ENCODE measurements at places on chromosomes 7 and 10.

- DNase-seq: no peak
These were observed 4.2 kb downstream of the HTRA1 start for GRCh38 chr10:122465401-122466040.

DNA sequence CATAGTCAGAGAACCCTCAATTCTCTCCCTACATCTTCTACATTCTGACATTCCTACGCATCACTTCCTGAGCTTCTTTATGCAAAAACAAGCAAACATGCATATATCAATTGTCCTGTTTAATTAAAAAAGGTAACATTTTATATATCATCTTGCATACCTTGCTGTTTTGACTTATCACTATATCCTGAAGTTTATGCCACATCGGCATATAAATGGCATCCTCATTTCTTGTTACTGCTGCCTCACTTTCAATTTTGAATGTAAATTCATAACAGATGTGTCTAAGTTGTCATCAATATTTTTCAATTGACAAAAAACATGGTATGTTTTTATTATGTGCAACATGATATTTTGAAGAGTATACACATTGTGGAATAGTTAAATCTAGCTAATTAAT is 377.3 kb upstream of the STEAP1 start:
- no peak for DNase-seq

- DNase-seq: no peak
These were observed 7.1 kb upstream of the WDR86 start for GRCh38 chr7:151416941-151417315.

DNA sequence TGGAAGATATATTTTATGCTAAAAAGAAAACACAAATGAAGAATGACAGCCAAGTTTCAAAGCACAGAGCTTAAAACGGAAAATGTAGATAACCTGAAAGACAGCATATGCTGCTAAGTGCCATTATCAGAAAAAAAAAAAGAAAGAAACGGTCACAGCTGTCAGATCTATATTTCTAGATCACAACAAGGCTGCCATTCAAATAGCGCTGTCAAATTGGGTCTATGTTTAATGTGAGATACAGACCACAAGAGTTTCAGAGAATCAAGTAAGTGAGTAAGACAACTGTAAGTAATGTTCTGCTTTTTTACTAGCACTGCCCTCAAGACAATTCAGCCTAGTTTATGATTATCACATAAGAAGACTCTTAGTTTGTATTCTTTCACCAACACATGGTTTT is 66.1 kb upstream of the RNF148 start:
- no peak for DNase-seq

GRCh38 chr7:123690550-123690949 is 34.9 kb downstream of the LMOD2 start:
- no peak for DNase-seq

Measured in activated naive CD4-positive, alpha-beta T cell (primary cell).